ENCODE measurements at places on chromosomes 5 and 9.

- DNase-seq, result no peak
These were observed 261.6 kb downstream of the GLIS3 start for GRCh38 chr9:4038182-4038723.

DNA sequence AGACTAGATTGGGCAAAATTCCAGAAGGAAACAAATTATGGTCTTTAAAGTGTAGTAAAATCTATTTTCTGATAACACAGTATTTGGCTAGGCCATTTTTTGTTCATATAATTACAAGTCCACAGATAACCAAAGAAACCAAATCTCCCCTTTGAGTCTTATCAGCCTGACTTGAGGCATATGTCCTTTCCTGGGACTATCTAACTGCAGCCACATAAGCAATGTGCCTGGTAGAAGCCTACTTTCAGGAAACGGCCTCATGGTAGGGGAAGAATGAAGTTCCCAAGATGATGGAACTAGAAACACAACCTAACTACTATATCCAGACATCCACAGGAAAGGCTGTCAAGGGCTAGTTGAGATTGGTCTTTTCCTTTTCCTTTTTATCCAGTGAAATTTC, 130.0 kb downstream of the PIK3R1 start:
- no peak for DNase-seq

- DNase-seq, result no peak
These were observed 90.9 kb downstream of the ANKRD55 start for GRCh38 chr5:56142233-56142613.

GRCh38 chr9:75852746-75853145, 37.7 kb upstream of the PCSK5 start:
- no peak for DNase-seq

DNA sequence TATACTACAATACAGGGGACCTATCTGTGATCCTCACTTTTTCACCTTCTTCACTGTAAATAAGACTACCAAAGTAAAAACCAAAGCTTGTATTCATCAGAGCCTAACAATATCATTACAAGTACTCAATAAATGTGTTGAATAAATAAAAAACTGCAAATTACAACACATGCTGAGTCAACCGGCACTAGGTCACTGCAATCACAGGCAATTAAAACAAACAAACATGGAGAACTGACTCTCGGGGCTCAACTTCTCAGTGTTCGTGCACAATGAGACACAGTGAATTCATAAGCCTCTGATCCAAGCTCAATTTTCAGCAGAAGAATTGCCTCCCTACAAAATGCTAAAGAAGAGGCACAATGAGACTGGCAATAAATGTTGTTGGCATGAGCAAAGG, 69.2 kb downstream of the CDK5RAP2 start:
- no peak for DNase-seq

- DNase-seq, result no peak
These were observed 7.6 kb downstream of the TMEM174 start for GRCh38 chr5:73180566-73180965.
